ENCODE measurements at places on chromosomes 16 and 17.

DNA sequence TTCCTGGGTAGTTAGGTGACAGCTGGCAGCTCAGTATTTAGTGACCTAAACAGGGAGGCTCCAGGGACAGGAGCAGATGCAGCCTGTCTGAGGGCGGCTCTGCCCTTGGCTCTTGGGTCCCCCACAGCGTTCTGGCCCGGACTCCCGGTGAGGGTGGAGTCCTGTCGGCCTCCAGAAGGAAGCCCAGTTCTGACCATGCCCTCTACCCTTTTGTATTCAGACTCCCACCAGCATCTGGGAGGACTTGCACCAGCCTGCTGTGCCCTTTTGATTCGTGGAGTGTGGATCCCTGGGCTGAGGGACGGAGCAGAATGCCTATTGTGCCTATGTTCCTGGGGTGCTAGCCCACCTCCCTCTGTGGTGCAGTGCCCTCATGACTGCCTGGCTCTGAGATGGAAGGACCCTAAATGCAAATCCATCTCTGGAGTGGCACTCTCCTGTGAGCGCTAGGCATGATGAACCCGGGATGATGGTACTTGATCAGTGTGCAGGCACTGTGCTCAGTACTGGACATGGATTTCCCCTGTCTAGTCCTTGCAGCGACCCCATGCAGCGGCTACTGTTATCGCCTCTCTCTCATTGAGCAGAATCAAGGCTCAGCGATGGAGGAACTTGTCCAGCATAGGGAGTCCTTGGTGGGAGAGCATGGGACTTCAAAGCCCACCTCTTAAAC lies 123.1 kb downstream of the SNX29 start:
- DNase-seq = no peak

DNA sequence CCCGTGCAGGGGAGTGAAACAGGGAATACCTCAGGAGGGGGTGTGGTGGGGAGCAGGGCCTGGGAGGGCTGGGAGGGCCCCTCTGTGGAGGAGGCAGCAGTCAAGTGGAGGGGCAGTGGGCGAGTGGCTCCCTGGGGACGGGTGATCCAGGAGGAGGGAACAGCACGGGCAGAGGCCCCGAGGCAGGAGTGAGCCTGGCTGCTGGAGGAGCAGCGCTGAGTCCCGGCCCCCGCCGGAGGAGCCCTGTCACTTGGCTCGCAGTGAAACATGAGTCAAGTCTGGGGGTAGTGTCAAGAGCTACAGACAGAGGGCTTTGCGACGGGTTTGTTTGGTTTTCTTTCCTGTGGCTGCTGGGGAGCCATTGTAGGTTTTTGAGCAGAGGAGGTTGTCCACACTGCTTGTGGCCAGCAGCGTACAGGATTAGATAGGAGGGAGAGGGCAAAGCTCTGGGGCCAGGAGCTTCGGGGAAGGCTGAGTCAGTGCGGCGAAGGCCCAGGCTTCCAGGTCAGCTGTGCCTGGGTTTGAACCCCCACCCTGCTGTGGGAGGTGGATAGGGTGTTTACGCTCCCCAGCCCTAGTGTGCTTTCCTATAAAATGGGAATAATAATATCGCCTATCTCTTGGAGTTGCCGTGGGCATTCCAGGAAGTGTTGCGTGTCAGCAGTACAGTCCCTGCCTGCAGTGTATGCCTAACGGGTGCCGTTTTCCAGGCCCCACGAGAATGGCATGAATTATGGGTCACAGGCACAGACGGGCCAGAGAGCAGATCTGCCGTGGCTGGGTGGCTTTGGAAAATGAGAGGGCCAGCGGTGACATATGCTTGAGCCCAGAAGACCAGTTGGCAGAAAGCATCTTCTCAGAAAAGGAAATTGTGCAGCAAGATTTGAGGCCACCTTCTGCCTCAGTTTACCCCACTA lies 115.9 kb upstream of the CIBAR2 start:
- peak; percentile 54 for DNase-seq

DNA sequence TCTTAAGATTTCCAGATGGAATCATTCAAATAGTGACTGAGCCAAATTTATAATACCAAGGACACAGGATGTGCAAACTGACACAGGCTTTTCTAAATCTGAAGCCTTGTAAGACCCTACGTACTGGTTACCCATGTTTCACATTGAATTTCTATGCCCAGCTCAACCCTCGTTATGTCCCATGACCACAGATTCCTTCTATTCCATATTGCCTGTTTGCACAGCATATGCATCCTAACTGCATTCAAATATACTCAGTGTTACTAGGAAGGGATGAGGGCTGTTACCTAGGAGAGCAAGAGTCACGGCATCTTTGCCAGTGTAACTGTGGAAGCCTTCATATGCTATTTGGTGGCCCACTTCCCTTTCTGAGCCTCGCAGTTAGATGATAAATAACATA lies 305.2 kb downstream of the SHISA9 start:
- DNase-seq = no peak

DNA sequence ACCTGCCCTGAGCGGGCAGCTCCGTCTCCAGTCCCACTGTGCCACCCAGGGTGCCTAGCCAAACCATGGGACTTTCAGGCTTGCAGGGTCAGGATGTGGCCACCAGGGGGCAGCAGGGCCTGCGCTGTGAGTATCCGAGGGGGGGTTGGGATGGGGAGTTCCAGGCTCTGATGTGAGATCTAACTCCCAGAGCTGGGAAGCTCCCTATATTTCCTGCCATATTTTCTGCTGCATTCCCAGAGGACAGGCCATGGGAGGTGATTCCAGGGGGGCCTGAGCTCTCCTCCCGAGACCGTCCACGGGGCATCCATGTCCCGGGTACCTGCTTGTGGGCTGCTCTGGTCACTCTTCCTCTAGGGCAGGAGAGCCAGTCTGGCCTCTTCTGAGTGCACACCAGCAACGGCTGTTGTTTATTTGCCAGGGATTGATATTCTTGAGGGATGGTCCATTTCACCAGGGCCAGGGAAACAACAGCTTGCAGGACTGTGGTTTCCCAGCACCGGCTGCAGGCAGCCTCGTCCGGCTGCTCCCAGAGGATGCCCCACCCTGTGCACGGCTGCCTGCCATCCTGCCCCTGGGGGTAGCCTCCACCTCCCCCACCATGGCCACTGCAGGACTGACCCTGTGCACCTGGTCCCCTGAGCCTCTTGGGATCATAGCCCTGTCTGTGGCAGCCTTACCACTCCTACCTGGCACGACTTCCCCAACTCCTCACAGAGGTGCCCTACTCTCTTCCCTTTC lies 1.2 kb downstream of the GPR142 start:
- peak; percentile 37 for DNase-seq

DNA sequence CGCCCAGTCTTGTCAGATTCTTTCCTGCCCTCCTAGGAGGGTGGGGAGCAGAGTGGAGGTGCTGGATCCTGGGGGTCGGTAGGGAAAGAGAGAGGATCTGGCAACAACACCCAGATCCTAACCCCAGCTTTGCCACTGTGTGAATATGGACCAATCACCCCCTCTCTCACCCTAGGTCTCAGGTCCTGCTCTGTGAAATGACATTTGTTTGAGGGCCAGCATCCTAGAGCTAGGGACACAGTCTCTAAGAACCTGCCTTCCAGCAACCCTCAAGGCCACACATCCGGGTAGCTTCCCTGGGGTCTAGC lies 28.4 kb upstream of the MAP3K14 start:
- no peak for DNase-seq

DNA sequence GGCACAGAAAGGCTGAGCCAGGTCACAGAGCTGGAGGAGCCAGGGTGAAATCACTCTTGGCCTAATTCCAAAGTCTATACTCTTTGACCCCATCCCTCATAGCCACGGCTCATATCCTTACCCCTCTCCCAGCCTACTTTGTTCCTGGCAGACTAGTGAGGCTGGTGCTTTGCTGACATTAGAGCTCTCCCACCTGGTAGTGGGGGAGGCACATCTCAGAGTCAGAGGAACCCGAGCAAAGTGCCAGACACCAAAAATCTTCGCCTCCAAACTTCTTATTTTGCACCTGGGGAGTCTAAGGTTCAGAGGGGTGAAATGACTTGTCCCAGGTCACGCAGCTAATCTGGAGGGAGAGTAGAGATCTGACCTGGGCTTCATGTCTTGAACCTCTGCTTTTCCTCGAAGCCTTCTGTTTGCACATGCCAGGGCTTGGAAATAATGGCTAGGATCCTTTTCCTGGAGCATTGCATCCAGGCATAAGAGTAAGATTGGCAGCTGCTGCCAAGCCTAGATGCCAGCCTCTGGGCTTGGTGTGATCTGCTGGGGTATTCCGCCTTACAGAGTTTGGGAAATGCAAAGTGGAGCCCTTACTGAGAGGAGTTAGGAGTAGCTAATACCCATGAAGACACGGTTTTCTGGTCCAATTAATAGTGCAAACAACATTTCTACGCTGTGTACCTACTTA lies 126.9 kb downstream of the SPACA3 start:
- DNase-seq = no peak

- no peak for DNase-seq
Measured at GRCh38 chr16:28573738-28574718, 20.3 kb downstream of the SGF29 start.

DNA sequence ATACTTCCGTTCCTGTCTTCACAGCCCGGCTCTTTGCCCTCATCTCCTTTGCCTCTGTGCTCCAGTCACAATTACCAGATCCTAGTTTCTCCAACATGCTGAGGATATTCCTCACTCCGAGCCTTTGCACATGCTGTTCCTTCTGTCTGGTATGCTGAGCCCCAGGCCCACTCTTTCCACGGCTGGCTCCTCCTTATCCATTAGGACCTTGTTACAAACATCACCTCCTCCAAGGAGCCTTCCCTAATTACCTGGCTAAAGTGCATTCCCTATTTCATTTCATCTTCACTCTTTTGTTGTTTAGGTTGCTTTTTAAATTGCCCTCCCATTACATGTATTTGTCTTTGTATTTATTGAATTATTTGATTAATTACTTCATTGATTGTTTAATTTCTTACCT lies 14.9 kb upstream of the ADGRG1 start:
- no peak for DNase-seq

DNA sequence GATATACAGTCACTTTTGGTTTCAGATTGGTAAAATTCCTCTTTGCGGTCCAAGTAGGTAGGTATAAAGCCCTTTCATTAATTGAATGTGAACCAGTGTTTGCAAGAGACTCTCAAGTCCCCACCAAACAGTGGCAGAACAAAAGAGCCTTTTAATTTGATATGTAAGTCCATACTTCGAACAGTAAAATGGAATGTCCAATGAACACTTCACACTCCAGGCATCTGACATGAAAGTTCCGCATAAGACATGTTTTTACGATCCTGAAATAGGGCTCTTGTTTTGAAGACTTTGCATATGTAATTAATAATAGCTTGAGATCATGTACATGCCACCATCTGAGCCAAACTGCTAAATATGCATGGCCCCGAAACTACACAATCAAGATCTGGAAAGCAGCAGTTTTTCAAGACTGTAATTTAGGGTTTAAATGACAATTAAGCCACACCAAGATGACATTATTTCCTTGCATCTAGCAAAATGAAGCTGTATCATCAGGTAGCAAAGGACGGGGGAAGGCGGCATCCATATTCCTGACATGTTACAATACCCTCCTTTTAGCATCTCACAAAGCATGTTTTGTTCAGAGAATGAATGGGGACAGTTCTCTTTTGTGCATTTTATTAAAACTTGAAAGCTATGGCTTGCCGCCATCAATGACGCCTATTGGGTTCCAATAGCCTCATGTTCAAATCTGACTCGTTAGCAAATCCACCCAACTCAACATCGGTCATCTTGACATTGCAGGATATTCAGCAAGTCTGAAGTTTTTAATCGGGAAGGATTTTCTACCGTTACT lies 39.4 kb downstream of the LITAF start:
- no peak for DNase-seq

GRCh38 chr16:1277617-1278282 lies 21.9 kb downstream of the TPSD1 start:
- DNase-seq = no peak

- DNase-seq = no peak
Measured at GRCh38 chr16:26727848-26728247, 338.9 kb upstream of the C16orf82 start.

DNA sequence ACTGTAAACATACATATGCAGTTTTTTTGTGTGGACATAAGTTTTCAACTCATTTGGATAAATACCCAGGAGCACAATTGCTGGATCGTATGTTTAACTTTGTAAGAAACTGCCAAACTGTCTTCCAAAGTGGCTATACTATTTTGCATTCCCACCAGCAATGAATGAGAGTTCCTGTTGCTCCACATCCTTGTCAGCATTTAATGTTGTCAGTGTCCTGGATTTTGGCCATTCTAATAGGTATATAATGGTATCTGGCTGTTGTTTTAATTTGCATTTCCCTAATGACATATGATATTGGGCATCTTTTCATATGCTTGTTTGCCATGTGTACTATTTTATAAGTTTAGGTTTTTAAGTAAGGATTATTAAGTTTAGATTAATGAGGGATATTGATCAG lies 14.1 kb downstream of the TANGO6 start:
- no peak for DNase-seq

- DNase-seq = no peak
Measured at GRCh38 chr17:79574108-79574507, 36.7 kb downstream of the RBFOX3 start.

DNA sequence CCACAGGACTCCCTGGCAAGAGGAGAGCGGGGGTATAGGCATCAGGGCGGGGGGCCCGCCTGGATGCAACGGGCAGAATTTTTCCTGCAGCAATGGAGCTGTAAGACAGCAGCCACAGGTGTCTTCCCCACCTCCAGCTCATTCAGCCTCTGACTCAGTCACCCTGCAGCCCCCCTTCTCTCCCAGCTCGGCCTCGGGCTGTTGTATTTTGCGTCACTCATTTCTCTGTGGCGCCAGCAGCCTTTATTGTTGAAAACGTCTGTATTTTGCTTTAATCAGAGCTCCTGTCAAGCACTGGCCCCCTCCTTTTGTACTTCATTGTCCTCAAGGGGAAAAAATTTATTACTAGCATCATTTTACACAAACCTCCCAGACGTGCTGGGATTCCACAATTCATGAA lies 117.7 kb downstream of the WSCD1 start:
- no peak for DNase-seq

DNA sequence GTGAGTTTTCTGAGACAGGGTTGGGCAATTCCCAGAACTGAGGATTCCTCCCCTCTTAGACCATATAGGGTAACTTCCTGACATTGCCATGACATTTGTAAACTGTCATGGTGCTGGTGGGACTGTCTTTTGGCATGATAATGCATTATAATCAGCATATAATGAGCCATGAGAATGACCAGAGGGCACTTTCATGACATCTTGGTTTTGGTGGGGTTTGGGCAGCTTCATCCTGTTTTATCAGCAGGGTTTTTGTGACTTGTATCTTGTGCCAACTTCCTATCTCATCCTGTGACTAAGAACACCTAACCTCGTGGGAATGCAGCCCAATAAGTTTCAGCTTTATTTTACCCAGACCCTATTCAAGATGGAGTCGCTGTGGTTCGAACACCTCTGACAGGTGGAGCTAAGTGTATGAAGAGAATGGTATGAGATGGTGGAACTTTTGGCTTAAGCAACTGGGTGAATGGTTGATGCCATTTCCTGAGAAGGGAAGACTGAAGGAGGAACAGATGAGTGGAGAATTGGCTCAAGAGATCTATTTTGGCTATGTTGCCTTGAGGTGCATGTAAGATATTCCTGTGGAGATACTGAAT lies 217.3 kb downstream of the RAB11FIP4 start:
- no peak for DNase-seq

GRCh38 chr16:53911513-53911912 lies 207.6 kb downstream of the FTO start:
- DNase-seq = no peak

GRCh38 chr16:53773150-53773846 lies 69.3 kb downstream of the FTO start:
- peak; percentile 58 for DNase-seq

Measured in NCI-H2107 (cell line).